ENCODE measurements at places on chromosomes 4 and X. TPM values are rescaled to one million over a fixed set of nuclear protein-coding genes. Genes with fewer than 3 reads are reported as not detected.

The MAGEA9B gene
- not detected for total RNA-seq

The PCDH10 gene
- 0.71 TPM for total RNA-seq

The RPA4 gene
- total RNA-seq, result 1.5 TPM

The MAGEA12 gene
- not detected for total RNA-seq

The NXF2B gene
- total RNA-seq, result 1.0 TPM

The MAGEB10 gene
- total RNA-seq, result not detected

The SCRG1 gene
- 0.32 TPM for total RNA-seq

The PNMA5 gene
- 0.18 TPM for total RNA-seq

The CENPVL2 gene
- not detected for total RNA-seq

The SLC10A3 gene
- total RNA-seq, result 20.2 TPM

The TCEAL7 gene
- 3.2 TPM for total RNA-seq

The GAGE12J gene
- not detected for total RNA-seq

The SUPT20HL2 gene
- not detected for total RNA-seq

The SULT1B1 gene
- total RNA-seq, result 10.9 TPM

The CLCN4 gene
- total RNA-seq, result 13.8 TPM

The CSAG1 gene
- total RNA-seq, result not detected

The COL4A5 gene
- 26.0 TPM for total RNA-seq

The RTL9 gene
- not detected for total RNA-seq

The FAM47E gene
- 6.4 TPM for total RNA-seq

The VEGFD gene
- total RNA-seq, result 44.0 TPM

The PFKFB1 gene
- total RNA-seq, result 0.27 TPM

The JCHAIN gene
- 191 TPM for total RNA-seq

The PCDH7 gene
- 4.7 TPM for total RNA-seq

The PASD1 gene
- not detected for total RNA-seq

The ADRA2C gene
- 2.5 TPM for total RNA-seq

The CPZ gene
- 6.0 TPM for total RNA-seq

The RIBC1 gene
- 3.0 TPM for total RNA-seq

The DCAF4L1 gene
- 0.53 TPM for total RNA-seq

The GK2 gene
- not detected for total RNA-seq

The CT45A5 gene
- total RNA-seq, result not detected

The ATP7A gene
- total RNA-seq, result 17.8 TPM

The EDA2R gene
- total RNA-seq, result 2.4 TPM

The DDX60 gene
- total RNA-seq, result 34.6 TPM

The DMRTC1B gene
- total RNA-seq, result 0.53 TPM

The SOX3 gene
- not detected for total RNA-seq

The ADGRG4 gene
- 0.27 TPM for total RNA-seq

The TKTL2 gene
- total RNA-seq, result 0.18 TPM

The DMP1 gene
- not detected for total RNA-seq

The BEX1 gene
- 1.2 TPM for total RNA-seq

The TEX13B gene
- not detected for total RNA-seq

The CDS1 gene
- total RNA-seq, result 24.4 TPM

The EGF gene
- 3.5 TPM for total RNA-seq

The MAGEC3 gene
- total RNA-seq, result not detected

The RAI2 gene
- total RNA-seq, result 26.5 TPM

The TCEAL6 gene
- total RNA-seq, result not detected

The TMEM47 gene
- 24.8 TPM for total RNA-seq

The SLBP gene
- 31.6 TPM for total RNA-seq
